A673 (cell line): ENCODE measurements at places on chromosomes 16 and 17.

- no peak for DNase-seq
Measured at GRCh38 chr16:1992704-1993317, 3.0 kb downstream of the SYNGR3 start.

DNA sequence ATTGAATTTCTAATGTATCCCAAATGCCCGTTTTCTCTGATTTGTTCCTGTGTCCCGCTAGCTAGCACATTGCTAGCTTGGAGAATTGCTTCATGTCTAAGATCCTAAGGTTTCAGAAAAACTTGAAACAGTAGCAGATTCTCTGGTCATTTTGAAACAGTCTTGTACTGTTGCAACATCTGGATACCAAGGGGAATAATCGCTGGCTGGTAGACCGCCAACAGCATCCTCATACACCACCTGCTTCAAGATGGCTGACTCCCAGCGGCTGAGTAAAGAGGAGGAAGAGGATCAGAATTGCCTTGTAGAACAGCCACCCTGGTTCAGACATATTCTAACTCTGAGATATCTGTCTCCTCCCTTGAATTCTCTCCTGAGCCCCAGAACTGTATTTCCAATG, 226.7 kb upstream of the ELAC2 start:
- no peak for DNase-seq

DNA sequence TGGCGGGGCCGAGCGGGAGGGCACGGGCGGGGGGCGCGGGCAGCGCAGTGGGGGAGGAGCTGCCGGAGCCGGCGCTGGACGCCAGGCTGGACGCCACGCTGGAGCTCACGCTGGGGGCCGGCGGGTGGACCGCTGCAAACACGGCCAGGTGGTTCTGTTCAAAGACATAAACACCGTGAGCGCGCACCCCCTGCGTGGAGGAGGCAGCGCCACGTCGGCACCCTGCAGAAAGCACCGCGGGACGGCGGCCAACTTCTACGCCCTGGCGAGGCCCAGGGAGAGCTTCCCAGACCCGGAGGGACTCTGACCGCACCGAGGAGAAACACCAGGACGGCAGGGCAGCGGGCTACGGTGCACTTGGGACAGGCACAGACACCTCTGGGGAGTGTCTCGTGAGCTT, 29.3 kb downstream of the UNKL start:
- no peak for DNase-seq

- DNase-seq = no peak
Measured at GRCh38 chr17:55580596-55581133, 69.4 kb upstream of the SMIM36 start.

- no peak for DNase-seq
Measured at GRCh38 chr17:28878158-28878910, 19.2 kb downstream of the FLOT2 start.

- no peak for DNase-seq
Measured at GRCh38 chr17:17054636-17055035, 12.4 kb downstream of the MPRIP start.

DNA sequence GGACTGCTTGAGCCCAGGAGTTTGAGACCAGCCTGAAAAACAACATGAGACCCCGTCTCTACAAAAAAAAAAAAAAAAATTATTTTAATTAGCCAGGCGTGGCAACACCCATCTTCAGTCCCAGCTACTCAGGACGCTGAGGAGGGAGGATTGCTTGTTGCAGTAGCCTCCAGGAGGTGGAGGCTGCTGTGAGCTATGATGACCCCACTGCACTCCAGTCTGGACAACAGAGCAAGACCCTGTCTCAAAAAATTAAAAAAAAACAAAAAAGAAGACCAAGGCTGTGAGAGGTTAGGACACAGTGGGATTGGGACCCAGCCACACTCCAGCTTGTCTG, 1.3 kb upstream of the SNAI3 start:
- no peak for DNase-seq

DNA sequence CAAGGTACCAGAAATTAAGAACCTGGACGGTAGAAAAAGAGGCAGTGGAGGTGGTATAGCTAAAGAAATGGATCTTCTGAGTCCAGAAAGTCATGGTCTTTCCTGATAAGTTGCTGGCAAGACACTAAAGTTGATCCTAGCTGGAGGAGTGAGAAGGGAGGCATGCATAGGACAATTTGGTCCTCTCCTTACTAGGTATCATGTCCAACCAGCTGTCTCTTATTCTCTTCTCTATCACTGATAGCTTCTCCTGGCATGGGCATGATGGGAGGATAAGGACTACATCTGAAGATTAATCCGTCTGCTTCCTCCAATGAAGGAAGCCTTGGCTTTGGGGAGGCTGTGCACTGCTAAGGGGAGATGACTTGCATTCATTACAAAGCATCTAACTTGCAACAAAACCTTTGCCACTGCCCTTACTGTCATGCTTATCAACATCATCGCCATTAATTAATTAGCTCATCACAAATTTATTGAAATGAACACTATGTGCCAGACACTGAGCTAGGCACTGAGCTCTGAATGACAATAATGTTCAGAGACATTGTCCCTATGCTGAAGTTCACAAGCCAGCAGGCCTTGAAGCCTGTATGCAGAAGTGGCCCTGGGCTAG, 3.1 kb upstream of the FAM117A start:
- no peak for DNase-seq

DNA sequence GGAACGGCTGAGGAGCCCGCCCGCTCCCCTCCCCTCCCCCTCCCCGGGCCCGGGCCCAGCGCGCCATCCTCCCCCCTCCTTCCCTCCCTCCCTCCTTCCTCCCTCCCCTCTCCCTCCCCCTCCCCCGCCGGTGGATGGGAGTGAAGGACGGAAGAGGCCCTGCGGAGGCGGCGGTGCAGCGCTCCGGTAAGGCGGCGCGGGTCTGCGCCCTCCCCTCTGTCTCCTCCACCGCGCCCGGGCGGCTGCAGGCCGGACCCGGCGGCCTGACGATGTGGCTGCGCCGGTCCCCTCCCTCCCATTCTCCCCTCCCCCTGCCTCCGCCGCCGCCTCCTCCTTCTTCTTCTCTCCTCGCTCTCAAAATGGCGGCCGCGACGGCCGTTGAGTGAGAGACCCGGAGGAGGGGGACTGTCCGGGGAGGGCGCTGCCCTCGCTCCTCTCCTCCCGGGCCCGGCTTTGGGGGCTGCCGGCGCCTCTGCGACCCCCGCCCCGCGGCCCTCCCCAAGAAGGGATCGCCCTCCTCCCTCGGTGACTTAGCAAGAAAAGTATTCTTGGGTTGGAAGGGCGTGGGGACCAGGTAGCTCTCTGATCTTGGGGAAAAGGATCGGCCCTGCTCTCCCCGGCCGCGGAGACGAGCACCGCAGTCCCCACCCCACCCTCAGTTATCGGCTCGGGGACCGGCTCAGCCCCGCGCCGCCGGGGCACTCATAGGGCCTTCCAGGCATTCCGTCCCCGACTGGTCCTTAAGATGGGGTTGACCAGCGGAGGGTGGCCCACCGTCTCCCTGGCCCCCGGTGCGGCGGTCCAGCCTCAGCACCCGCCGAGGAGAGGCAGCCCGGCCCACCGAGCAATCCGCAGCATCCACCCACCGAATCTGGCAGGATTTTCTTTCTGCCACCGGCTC, 617 bp downstream of the PAFAH1B1 start:
- DNase-seq = peak; percentile 89

DNA sequence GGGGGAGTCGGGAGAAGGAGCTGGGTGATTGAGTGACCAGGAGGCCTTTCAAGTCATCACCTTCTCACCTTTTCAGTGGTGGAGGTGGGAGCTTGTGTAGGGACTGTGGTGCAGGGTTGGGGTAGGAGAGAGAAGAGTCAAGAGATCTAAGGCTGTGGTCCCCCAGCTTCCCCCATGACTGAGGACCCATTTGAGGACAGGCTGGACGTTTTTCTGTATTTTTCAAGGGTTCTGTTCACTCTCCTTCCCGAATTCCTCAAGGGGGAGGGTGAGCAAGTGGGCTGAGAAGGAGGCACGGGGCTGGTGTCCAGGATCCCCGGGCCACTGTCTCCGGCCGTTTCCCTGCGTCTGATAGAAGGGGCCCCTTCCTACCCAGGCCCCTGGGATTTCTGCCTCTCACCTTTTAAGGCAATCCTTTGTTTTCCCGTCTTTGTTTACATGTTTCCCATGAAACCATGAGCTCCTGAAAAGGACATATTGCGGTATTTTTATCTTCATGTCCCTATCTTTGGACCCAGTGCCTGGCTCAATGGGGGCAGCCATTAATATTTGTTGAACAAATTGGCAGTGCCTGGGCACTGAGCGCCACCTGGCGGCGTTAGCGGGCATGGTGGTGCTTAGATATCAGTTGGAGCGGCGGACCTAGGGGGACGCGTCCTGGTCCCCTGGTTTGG, 9.2 kb upstream of the CD300A start:
- DNase-seq = peak; percentile 81

GRCh38 chr17:6910987-6911603, 79.6 kb upstream of the TEKT1 start:
- peak; percentile 74 for DNase-seq

DNA sequence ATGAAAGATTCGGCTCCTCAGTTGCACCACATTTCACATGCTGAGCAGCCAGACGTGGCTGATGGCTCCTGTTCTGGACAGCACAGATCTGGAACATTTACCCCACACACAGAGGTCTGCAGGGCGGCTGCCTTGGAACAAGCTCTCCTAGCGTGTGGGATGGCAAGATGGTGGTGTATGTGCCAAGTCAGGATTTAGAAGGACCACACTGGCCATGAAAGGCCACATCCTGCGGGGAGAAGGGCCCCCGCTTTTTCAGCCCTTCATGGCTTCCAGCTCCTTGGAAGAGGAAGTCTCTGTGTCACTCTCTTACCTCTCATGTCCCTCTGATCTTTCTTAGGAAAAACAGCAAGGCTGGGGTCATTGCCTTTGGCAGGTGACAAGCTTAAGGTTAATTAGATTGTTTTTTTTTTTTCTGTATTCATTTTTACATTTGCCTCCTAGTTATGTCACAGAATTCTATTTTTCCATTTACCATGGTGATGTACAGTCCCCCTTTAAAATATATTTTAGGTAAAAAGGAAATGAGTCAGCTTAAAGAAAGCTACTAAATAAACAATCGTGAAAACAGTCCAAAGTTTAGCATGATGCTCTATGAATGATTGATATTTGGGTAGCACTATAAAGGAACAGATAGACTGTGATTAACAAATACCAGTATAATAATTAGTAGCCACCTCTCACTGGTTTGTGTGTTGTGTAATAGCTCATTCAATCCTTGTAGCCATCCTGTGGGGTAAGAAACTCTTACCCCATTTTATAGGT, 396.6 kb downstream of the CPPED1 start:
- peak; percentile 9 for DNase-seq

GRCh38 chr17:77109764-77110359, 30.9 kb upstream of the SEC14L1 start:
- peak; percentile 71 for DNase-seq

DNA sequence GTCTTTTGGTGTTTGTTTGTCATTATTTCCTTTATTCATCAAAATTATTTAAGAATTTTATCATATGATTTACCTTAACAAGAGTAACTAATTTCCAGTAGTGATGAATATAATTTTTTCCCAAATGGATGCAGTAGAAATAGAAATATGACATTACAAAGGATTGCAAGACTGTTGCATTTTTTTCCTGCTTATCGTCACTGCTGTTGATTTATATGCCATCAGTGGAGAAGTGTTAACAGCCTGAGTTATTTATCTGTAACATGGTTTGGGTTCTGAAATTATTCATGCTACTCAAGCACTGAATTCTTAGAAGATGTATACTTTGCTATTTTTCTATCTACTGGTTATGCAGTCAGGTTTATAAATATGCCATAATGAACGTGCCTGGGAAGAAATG, 68.6 kb downstream of the TMEM100 start:
- DNase-seq = no peak

- DNase-seq = no peak
Measured at GRCh38 chr17:77783991-77784820, 174.3 kb upstream of the TNRC6C start.

GRCh38 chr17:58278661-58279015, 2.1 kb downstream of the MPO start:
- DNase-seq = no peak

- peak; percentile 85 for DNase-seq
Measured at GRCh38 chr17:7703584-7704479, 1.2 kb upstream of the EFNB3 start.

DNA sequence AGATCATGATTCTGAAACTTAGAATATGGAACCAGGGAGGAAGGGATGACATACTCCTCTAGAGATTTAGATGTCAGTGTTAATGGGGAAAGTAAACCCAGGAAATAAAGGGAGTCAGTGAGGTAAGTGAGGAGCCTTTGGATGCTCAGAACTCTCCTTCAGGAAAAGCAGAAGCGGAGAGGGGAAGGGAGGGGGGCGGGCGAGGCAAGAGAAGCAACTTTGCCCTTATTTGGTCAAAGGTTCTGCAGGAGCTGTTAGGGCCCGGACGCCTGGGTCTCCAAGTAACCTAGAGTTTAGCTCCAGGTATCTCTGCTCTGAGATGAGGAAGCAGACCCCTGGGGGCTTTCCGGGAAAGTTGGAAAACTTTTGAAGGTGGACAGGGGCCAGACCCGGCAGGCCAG, 1.3 kb downstream of the PFN1 start:
- DNase-seq = peak; percentile 43

DNA sequence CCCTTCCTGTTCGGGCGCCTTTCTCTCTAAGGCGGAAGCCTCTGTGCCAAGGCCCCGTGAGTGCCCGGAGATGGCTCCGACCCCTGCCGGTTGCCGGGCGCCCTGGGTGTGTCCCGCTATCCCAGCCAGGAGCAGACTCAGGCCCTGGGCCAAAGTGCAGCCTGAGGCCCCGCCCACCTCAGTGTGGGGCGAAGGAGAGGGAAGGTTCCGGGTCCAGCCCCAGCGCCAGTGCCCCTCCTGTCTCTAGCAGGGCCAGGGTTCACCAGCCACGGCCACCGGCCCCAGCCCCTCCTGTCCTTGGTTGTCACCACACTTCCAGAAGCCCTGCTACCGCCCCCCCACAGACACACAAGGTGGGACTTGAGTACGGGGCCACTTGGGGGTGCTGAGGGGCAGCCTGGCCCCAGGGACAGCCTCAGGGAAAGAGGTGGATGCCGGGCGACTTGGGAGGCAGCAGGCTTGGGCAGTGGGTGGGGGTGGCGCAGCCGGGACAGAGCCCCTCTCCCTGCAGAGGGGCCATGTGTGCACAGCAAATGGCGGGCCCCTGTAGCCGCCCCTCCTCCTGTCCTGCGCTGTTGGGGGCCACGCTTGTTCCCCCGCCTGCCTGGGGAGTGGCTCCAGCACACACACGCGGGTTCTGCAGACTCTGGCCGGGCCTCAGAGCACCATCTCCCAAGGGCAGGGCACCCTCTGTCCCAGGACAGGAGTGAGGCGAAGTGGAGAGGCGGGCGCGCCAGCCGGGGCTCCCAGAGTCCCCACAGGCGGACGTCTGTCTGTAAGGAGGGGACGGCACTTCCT, 6.0 kb downstream of the C1QTNF8 start:
- no peak for DNase-seq

DNA sequence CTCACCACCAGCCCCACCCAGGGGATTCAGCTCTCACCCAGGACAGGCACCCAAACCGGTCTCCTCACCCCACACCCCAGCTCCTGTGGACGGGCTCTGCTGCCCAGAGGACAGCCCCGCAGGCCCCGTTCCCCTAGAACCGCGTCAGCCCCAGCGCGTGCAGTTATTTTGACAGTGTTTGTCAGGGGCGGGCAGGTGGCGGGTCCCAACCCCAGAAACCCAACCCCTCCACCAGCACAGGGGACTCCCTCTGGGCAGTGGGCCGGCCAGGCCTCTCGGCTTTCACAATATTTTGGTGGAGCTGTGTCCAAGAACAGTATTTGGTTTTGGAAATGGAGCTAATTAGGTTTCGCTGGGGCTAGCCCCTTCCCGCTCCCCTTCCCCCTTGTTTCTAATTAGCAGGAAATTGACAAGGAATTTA, 44.8 kb downstream of the BAHCC1 start:
- DNase-seq = no peak

GRCh38 chr17:82242977-82243647, 14.3 kb downstream of the SLC16A3 start:
- peak; percentile 76 for DNase-seq

GRCh38 chr16:78490431-78490830, 391.0 kb downstream of the WWOX start:
- DNase-seq = no peak
